ENCODE measurements at places on chromosomes 7 and 10. TPM values are rescaled to one million over a fixed set of nuclear protein-coding genes. Genes with fewer than 3 reads are reported as not detected.

ASB10 gene
- not detected for total RNA-seq

TLX1 gene
- total RNA-seq, result not detected

PDZD7 gene
- 0.35 TPM for total RNA-seq

ZSCAN25 gene
- 10.1 TPM for total RNA-seq

OR2A1 gene
- total RNA-seq, result not detected

THSD7A gene
- 0.09 TPM for total RNA-seq

CDC14C gene
- not detected for total RNA-seq

PLCE1 gene
- total RNA-seq, result 6.0 TPM

TIMM23 gene
- 58.7 TPM for total RNA-seq

SH2D4B gene
- total RNA-seq, result not detected

RAMP3 gene
- total RNA-seq, result not detected

CLRN3 gene
- total RNA-seq, result not detected

ODAD2 gene
- total RNA-seq, result not detected

PRPS1L1 gene
- total RNA-seq, result not detected

Measured in pericardium fibroblast (primary cell).